ENCODE measurements at places on chromosomes 4 and X.

DNA sequence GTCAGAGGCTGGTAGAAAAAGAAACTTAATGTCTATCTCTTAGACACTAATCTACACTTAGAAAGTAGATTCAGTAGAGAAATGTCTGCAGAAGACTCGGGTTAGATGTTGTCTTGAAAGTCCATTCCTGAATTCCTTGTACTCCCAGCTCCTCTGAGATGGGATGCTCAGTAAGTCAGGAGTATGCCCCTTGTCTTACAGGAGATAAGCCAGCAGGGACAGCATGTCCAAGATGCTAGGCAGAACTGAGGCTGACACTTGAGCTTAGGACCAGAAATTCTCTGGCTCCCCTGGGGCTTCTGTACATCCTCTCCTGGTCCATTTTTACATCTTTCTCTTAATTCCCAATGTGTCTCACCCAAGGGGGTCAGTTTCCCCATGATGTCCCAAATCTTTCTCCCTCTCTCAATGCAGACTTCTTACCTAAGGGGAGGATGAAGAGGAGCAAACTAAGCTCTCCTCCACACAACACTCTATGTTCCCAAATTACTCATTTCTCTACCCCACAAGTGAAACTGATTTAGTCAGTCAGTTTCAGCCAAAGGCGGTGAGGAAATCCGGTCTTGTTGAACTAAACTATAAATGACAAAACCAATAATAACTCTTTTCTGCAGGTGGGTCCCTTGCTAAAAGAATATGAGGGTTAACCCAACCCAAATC, 558.2 kb upstream of the DIPK2B start:
- DNase-seq: peak; percentile 58

DNA sequence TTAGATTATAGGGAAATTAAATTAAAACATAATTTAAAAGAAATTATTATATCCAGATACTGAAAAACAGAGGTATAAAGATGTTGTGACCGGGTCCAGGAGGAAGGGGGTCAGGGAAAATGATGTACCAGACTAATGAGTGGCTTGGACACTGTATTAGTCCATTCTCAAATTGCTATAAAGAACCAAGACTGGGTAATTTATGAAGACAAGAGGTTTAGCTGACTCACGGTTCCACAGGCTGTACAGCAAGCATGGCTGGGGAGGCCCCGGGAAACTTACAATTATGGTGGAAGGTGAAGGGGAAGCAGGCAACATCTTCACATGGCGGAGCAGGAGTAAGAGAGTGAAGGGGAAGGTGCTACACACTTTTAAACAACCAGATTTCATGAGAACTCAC, 3.4 kb upstream of the FAM9B start:
- DNase-seq: no peak

DNA sequence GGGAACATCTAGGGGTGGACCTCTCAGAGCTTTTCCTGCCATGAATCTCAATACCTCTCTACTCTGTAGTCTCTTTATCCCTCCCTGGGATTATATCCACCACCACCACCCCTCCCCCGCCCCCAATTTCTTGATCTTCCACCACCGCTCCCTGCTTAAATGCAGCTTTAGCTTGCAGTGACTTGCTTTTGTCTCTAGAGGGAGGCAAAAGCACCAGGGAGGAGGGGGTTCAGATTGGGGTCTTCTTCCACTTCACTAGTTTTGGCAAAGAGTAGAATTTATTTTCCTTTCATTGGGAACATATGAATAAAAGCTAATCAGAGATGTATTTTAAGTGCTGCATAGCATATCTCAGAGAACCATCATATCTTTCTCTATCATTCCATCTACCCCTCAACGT, 5.5 kb downstream of the ARHGAP36 start:
- no peak for DNase-seq

GRCh38 chr4:113756005-113756410, 5.5 kb downstream of the CAMK2D start:
- peak; percentile 72 for DNase-seq

DNA sequence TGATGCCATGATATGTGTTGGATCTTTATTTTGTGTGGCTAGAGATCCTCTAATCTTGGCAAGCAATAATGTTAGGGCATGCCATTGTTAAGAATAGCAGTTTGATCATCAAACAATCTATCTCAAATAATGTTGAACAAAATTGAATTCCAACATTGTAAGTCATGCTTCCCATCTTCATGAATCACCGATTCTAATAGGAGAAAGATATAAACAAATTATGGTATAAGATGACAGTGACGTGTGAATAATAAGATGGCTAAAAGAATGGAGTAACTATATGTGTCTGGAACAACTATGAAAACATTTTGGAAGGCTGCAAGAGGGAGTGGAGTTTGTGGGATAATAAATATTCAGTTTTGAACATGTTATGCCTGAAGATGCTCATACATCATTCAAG, 208.4 kb downstream of the DTHD1 start:
- DNase-seq: no peak

All from suppressor macrophage treated with lipopolysaccharide for 1 hour (primary cell).